Stimulated activated CD8-positive, alpha-beta memory T cell treated with anti-CD3 and anti-CD28 coated beads, Interleukin-4, amount 100 ng/mL, for 4 hours (primary cell): ENCODE measurements at places on chromosomes 3 and 15.

DNA sequence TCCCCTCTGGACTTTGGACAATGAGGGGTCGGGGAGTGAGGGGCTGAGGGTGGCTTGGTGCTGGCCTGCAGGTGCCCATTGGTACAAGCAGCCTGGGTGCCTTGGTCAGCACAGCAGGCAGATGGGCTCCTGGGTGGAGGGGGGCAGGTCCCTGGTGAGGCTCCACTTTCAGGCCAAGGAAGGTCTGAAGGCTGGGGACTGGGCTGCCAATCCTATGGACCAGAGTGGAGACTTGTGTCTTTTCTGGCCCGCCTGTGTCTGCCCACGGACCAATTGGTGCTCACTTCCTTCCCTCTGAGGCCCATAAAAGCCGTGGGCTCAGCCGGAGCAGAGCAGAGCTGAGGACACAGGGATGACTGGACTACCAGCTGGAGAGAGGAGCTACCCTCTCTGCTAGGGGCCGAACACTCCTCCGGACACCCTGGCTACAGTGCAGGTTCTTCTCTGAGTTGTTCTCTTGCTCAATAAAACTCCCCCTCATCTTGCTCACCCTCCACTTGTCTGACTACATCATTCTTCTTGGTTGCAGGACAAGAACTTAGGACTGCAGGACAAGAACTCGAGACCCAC, 31.9 kb upstream of the IREB2 start:
- no peak for DNase-seq

DNA sequence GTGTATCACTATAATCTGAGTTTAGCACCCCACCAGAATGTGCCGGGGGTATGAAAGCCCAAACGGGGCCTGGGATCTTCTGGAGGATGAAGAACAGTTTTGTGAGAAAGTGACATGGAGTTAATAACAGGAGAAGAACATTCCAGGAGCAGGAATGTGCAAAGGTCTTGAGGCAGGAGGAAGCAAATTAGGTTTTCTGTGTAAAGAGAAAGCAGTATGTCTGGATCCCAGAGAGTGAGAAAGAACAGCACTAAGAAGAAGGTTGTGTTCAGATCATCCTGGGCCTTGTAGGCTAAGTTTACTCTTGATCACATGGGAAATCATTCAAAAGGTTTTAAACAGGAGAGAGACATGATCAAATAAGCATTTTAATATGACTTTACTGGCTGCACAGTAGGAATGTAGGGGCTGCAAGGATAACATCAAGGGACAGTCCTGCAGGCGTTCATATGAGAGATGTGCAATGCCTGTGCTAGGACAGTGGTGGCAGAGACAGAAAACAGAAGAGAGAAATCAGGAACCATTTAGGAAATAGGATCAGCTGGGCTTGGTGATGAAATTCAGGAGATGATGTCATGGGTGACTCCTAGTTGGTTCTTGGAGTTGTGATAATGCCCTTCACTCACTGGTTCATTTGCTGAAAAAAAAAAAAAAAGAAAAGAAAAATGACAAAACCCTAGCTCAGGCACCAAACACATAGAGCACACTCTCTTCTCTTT, 113.5 kb downstream of the TNIK start:
- no peak for DNase-seq

GRCh38 chr3:98986073-98986472, 84.6 kb upstream of the DCBLD2 start:
- DNase-seq = no peak

- no peak for DNase-seq
Measured at GRCh38 chr3:184336547-184337398, 627 bp upstream of the FAM131A start.

GRCh38 chr3:22981166-22981565, 222.0 kb upstream of the UBE2E2 start:
- DNase-seq = no peak

DNA sequence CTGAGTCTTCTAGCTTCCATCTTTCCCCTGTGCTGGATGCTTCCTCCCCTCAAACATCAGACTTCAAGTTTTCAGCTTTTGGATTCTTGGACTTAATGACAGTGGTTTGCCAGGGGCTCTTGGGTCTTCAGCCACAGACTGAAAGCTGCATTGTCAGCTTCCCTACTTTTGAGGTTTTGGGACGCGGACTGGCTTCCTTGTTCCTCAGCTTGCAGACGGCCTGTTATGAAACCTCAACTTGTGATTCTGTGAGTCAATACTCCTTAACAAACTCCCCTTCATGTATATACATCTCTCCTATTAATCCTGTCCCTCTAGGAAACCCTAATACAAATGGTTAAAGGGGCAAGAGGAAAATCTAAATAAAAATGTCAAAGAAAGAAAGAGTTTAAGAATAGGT, 100.1 kb downstream of the ABI3BP start:
- DNase-seq = no peak

DNA sequence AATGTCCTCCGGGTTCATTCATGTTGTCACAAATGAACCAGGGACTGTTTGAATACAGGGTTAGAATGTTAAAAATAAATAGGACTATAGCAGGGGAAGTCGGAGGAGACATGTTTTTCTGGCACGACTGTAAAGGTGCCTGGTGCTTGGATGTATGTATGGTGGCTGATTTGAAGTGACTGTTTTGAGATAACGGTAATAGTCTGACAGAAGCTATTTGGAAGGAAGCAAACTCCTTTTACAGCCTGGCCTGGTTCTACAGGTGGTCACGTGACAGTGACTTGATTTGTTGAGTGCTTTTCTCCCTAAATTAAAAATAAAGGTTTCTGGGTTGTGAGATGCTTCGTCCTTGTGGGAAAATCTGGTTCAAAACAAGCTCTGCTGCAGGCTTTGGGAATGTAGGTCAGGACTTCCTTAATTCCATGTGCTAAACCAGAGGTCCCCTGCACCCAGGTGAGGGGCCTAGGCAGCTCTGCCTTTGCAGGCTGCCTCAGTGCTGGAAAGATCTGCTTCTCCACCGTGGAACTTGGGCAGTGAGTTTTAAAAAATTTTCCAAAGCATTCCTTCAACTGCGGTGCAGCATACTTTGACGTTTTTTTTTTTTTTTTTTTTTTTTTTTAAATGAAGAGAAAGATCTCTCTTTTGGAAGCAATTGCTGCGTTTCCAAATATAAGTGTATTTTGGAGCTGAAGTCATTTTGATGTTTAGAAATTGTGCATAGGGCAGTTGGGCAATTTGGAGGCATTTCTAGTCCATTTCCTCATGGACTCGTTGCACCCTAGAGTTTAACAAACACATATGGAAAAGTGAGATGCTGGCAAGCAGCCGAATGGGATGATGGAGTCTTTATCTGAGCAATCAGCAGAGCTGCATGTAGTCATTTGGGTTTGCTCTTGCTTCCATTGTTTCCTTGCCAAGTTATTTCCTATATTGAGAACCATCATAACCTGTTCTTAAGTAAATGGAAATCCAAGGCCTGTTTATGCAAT, 30.9 kb downstream of the ITPR1 start:
- no peak for DNase-seq

GRCh38 chr3:142650001-142650693, 54.0 kb downstream of the PLS1 start:
- no peak for DNase-seq

DNA sequence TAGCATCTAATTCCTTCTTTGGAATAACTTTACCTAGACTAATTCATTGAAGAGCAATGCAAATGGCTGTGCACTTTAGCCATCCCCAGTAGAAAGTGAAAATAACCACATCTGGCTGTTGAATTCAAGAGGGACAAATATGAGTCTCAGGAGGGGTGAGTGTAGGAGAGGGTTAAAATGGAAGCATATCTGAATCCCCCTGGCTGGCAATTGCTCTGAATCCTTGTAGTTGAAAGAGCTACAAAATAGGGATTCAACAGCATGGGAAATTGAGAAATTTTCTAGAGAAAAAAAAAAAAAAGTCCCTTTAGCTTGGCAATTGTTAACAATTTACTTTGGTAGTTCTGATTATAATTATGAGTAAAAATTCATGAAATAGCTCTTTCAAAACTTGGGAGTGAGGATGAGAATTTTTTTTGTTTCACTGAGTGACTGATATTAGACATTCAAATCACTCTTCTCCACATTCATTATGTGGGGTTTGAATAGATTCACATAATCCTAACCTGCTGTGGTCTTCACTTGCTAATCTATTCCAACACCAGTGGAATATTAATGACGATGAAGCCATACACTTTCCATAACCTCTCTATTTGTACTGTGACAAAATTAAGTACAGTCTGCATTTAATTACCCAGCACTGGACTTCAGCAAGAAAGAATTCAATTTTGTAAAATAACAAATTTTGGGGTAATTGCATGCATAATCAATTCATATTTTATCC, 569.0 kb upstream of the MCTP2 start:
- no peak for DNase-seq

- DNase-seq = no peak
Measured at GRCh38 chr15:22880068-22880980, 41.9 kb downstream of the NIPA2 start.

- no peak for DNase-seq
Measured at GRCh38 chr3:183085634-183086390, 13.5 kb downstream of the MCCC1 start.

- DNase-seq = no peak
Measured at GRCh38 chr15:89746386-89746780, 4.7 kb downstream of the MESP1 start.

GRCh38 chr3:122621112-122621511, 43.7 kb downstream of the PARP15 start:
- DNase-seq = no peak
